CD4-positive, alpha-beta T cell (primary cell): ENCODE measurements at places on chromosomes 1 and 21.
A peak's percentile ranks its signal among the peaks of the same experiment; 100 is the strongest.

GRCh38 chr1:205800981-205801703, 11.9 kb downstream of the SLC41A1 start:
- no peak for DNase-seq

GRCh38 chr1:174413632-174414031, 34.1 kb upstream of the GPR52 start:
- DNase-seq, result no peak

- peak; percentile 87 for DNase-seq
These were observed 1.0 kb upstream of the S100A2 start for GRCh38 chr1:153566414-153567371.

DNA sequence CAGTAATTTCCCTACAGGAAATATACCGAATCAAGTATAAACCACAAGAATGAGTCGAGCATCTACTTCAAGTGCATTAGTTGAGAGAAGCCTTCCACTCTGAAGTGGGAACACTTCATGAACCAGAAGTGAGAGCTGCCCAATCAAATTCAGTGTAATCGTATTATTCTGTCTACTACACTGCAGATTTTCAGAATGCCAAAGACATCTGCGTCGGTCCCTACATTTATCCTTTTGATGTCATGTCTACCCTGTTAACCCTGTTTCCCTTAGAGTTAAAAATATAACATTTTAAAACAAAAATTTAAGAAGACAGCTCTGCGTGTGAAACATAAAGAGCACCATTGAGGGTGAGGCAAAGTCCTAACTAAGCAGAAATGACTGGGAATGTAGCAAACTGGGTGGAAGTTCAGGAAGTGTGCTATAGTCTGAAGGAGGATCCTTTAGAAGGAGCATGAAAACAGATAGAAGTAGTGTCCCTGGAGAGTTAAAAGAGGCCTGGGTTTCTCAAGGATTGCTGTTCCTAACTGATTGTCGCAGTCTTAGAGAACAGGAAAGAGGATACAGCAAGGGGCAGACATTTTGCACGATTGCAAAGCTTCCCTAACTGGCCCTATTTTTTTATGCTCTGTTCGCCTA, 291.2 kb downstream of the PTPRC start:
- DNase-seq, result peak; percentile 50

DNA sequence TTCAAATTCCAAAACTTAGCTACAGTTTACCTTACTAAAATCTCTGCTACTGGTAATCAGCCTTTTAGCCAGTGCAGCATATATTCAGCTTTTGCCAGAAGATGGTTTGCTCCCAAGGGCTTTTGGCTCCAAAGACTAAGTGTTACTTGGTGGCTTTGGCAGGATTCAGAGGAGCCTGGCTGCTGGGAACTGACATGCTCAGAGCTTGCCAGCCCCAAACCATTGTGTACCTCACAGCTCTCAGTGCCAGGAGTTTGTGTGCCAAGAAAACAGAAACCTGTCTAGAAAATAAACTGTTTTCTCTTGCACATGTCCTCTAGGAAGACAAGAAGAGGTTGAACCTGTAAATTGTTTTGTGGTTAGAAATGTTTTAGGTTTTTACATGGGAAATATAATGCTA, 315.9 kb downstream of the ST6GALNAC3 start:
- DNase-seq, result no peak

- DNase-seq, result no peak
These were observed 257.6 kb downstream of the TTLL7 start for GRCh38 chr1:83741348-83741747.

GRCh38 chr1:78279051-78279450, 211.7 kb upstream of the PTGFR start:
- DNase-seq, result no peak

GRCh38 chr1:91889717-91890459, 3.9 kb upstream of the TGFBR3 start:
- DNase-seq, result peak; percentile 41

DNA sequence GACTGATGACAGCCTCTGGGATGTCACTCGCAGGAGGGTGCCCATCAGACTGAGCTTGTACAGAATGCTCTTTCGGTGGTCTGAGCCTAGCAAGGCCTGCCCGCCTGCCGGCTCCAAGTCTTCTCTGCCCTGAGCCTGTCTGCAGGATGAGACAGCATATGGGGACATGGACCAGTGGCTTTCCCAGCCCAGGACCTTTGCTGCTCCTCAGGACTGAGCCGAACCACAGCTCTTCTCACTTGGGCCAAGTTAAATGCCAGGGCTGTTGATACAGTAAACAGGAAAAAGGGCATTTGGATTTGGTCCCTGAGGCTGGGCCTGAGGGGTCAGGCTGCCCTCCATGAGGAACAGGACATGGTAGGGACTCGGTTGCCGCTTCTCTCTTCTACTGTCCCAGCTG, 64.3 kb upstream of the EPS8L3 start:
- DNase-seq, result no peak

DNA sequence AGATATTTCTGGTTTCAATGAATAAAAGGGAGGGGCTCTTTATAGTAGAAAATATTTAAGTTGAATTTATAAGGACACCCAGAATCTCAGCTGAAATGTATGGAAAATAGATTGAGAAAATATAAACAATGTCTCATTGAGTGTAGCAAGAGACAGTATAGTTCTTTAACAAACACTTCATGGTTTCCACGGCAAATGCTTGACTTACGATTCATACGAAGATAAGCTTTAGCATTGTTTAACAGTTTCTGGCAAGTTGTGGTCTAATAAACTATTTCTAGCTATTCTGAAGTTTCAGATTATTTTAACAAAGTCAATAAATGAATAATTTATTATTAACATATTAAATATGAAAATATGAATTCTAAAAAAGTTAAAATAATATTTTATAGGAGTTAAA, 1419.4 kb downstream of the KCNT2 start:
- DNase-seq, result no peak

- DNase-seq, result no peak
These were observed 2.7 kb downstream of the CSRP1 start for GRCh38 chr1:201504179-201504631.

DNA sequence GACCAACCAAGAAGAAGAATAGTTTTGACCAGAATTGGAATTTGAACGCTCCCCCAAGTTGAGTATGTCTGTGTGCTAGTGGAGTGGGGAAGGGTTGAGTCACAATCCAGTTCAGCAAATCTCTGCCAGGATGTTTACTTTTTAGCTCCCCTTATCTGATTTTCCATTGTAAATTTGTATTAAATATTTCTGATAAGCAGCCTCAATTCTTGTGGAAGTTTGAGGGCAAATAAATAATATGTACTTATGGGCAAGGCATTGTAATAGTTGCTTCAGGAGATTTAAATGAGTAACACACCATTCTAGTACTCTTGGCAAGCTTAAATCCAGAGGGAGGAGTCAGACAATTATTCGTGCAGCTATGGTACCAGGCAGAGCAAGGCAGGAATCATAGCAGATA, 14.4 kb downstream of the CXADR start:
- no peak for DNase-seq

- peak; percentile 80 for DNase-seq
These were observed 21.9 kb upstream of the PIK3CD start for GRCh38 chr1:9629445-9630201.

DNA sequence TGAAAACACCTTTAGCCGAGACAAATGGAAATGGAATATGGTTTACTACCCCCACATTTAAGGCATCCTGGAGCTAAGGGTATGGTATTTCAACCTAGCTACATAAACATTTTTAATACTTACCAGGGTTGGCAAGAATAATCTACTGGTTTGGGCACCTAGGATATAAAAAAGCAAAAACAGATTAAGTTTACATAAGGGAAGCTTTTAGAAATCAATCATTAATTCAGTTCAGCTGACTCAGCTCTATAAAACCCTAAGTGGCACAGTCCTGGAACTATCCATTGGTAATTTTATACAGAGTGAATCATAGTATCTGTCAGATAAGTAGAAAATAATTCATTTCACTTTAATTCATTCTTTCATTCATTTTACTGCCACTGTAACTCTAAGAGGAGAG, 355.2 kb downstream of the VAV3 start:
- DNase-seq, result no peak

DNA sequence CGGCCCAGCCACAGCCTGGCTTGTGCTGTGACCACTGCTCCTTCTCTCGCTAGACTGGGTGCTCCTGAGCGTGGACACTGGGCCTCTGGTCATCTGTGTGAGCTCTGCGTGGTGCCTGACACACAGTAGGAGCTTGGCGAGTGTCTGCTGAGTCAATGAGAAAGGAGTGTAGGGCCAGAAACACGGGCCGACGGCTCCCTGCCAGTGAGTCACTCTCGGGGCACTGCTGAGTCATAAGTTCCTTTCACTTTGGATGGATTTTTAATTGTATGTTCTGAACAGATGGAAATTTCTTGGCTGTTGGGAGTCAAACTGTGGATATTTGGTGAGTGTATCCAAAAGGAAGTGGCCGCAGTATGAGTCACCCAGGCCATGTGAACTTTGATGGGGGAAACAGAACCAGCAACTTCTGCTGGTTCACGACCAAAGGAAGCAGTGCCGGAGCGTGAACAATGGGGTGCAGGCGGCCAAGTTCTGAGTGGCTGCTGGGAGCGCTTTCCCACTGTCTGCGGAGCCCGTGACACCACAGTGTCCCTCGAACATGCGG, 41.0 kb upstream of the COL18A1 start:
- DNase-seq, result peak; percentile 5

- no peak for DNase-seq
These were observed 16.5 kb downstream of the PLEKHA6 start for GRCh38 chr1:204343247-204343646.

DNA sequence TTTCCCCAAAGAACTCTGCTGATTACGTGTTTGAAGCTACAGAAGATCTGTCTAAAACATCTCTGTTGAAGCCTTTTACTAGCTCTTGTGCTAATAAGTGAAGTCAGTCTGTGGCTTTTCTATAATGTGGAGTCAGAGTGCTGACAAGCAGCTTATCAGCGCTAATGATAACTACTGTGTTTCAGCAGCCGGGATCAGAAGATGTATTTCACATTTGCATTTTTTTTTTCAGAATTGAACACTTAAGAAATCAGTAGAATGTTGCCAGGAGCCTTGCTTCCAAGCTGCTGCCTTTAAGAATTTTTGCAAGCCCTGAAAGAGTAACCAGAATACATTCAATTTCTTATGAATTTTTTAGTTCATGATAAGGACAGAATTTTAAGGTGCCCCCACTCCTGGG, 519.4 kb upstream of the NR5A2 start:
- DNase-seq, result no peak

- DNase-seq, result peak; percentile 72
These were observed 5.5 kb downstream of the RNF223 start for GRCh38 chr1:1068517-1069055.

DNA sequence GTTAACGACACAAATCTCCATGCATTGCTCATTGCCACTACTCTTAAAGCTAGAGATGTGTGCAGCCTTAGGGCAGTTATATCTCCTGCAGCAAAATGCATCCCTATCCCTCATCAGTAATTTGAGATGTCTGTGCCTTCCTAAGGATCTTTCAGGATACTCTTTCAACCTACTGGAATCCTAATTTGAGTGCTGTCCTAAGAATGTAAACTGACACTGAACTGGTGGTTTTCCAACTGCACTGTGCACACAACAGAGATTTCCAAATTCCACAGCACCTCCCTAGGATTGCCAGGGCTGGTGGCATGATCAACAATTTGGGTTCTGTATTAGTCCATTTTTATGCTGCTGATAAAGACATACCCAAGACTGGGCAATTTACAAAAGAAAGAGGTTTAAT, 193.9 kb downstream of the LTN1 start:
- no peak for DNase-seq

- no peak for DNase-seq
These were observed 90.6 kb upstream of the RALGPS2 start for GRCh38 chr1:178634445-178634844.

DNA sequence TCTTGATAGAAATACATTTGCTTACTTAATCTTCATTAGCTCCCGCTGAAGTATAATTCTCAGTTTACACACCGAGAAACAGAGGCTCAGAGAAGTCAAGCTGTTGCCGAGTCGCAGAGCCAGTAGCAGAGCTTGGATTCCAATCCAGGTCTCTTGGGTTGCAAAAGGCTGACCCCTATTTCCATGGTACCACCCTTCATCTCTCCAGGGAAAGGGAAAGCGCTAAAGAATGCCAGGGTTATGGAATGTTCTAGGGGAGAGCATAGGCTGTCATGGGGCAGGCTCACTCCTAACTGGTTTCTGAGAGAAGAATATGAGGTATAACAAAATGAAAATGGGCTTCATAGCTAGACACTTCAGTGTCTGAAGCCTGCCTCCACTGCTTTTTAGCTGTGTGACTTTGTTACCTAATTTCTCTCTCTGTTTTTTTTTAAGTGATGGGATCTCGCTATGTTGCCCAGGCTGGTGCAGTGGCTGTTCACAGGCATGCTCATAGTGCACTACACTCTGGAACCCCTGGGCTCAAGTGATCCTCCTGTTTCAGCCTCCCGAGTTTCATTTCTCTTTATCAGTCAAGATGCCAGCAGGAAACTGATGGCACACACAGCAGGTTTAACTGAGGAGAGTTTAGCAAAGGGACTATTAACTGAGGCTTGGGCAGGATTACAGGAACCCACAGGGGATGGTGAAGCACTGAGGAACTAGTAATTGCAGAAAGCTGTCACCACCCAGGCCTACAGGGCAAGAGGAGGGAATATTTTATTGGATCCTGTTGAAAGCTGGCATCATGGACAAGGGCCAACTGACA, 25.5 kb upstream of the ATF3 start:
- DNase-seq, result no peak

DNA sequence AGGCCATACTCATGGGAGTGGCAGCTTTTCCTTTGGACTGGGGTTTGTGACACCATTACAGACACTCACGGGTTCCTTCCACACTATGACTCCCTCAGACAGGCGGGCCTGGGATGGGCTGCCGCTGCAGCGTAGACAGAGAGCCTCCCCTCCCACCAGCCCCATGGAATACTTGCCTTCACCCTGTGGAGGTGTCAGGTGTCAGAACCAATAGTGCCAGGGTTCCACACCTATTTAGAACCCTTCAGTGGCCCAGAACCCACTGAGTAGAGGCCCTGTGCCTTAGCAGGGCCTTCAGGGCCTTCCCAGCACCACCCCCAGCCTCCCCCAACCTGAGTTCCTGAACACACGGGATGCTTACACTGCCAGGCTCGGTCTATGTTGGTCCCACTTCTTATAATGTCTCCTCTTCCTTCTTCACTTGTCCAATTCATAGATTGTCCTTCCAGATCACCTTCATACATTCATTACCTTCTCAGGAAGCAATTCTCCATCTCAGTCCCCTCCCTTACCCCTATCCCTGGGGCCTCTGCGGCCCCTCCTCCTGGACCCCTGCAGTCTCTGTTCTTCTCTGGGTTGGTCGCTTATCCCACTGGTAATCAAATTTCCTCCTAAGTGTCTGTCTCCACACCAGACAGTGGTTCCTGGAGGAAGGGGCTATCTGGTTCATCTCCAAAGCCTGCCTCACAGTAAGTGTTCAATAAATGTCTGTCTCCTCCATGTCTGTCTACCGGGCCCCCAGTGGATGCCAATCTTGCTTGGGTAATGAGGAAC, 1.4 kb upstream of the RHBG start:
- no peak for DNase-seq

DNA sequence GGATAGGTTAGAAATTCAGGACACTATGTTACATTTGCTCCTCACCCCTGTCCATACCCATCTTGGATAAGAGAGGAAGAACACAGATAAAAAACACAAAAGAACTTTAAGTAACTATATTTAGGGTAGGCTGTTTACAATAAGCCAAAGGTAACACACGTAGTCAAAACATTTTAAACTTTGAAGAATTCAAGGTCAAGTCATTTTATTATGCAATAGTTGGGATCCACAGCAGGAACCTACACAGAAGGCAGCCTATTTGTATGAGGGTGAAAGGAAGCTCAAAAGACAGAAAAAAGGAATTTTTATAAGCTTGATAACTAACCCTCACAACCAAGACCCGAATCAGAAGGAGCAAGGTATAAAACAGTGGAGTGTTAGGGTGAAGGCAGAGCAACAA, 89.6 kb downstream of the ZSWIM5 start:
- DNase-seq, result no peak

- DNase-seq, result no peak
These were observed 2.4 kb downstream of the GREM2 start for GRCh38 chr1:240609527-240610060.
